ENCODE measurements at places on chromosomes 12 and 14.

DNA sequence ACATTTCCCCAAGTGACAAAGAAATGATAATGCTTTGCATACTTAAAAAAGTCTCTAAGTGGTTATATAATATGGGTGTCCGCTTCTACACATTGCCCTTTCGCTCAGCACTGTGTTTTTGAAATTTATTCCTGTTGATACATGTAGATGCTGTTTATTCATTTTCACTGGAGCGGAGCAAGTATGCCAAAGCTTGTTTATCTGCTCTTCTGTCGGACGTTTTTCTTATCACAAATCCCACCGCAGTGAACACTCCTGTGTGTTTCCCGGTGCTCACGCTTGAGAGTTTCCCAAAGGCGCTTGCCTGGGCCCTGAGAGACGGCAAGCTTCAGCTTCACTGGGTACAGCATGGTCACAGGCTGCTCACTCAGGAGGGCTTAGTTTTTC lies 50.2 kb downstream of the TPCN1 start:
- DNase-seq = no peak

- DNase-seq = no peak
Observed at GRCh38 chr12:120230326-120230973, 29.5 kb upstream of the RPLP0 start.

GRCh38 chr12:132689227-132689626 lies 1.8 kb downstream of the PXMP2 start:
- DNase-seq = no peak

DNA sequence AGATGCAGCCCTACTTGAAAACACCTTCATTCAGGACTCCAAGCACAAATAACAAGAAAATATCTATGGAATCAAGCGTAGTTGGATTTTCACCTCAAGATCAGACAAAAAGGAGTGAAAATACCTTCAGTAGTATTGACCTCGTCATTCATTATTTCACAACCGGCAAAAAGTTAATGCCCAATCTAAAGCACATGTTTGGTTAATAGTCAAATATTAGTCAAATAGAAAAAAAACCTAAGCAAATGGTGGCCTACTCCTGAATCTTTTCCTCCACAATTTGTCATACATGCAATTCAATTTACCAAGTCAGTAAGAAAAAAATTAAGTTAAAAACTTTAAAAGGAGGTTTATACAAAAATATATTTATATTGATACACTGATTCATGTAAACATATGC lies 50.0 kb downstream of the SLC38A4 start:
- DNase-seq = no peak

DNA sequence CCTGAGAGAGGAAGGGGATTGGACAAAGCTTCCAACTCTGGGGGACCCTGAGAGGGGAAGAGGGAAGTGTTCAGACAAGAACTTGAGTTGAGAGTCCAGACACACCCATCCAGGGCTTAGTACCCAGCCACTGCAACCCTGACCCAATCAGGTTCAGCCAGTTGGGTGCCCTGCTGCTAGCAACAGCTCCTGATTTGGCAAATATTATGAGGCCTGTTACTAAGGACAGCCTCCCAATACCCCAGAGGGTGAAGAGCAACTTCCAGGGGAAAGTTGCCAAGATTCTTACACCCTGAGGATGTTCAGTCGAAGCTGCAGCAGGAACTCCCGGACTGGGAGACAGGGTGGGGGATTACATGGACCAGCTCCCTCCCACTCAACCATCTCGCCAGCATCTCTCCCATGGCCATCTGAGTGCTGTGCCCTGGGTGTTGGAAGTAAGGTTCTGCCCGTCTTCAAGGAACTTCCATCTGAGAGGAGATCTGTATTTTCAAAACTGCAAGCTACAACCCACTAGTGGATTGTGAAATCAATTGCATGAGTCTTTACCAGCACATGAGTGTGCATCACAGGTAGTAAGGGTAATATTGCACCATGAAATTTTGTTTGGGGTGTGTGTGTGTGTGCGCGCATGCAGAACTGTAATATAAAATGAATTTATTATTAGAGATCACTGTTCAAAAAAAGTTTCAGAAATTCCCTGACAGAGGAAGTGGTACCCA lies 11.5 kb upstream of the KRT78 start:
- no peak for DNase-seq

- peak; percentile 29 for DNase-seq
Observed at GRCh38 chr14:104639885-104640548, 35.4 kb upstream of the TMEM179 start.

DNA sequence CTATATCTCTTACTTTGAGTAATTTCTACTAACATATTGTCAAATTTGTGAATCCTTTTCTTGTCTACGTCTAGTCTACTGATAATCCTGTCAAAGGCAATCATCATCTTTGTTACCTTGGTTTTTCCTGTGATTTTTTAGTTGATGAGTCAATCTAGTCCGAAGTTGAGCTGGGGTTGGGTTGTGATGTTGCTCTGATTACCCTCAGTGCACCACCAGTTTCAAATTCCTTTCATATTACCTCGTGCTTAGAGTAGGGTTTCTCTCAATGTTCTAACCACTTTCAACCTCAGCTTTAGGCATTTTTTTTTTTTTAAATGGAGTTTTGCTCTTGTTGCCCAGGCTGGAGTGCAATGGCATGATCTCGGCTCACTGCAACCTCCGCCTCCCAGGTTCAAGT lies 186.8 kb downstream of the BTG1 start:
- no peak for DNase-seq

DNA sequence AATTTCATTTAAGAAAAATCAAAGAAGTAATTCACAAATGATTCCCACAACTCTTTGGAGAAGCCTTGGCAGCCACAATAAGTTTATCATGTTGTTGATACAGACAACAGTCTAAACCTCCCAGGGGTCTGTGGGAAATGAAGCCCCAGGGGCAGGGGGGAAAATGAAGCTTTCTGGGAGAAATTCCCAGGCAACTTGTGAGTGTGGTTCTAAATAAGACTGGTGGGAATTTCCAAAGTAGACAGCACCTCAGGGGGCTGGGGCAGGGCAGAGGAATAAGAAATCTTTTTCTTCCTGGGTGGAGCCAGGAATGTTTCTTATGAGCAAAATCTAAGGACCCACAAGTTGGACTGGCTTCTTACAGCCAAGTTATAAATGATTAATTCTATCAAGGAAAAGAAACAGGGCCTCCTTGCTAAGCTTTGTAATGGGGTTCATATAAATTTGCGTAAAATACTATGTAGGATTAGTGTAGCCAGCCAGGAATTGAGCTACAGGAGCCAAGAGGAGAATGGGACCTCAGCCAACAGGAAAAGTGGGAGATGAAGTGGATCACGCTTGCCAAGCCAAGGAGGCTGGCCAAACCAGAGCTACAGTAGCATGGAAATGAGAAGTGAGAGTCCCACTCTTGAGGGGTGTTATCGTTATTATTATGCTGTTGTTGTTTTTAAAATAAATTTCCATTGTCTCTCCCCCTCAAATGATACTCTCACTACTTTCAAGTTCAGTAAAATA lies 182.9 kb upstream of the FAR2 start:
- DNase-seq = peak; percentile 1

DNA sequence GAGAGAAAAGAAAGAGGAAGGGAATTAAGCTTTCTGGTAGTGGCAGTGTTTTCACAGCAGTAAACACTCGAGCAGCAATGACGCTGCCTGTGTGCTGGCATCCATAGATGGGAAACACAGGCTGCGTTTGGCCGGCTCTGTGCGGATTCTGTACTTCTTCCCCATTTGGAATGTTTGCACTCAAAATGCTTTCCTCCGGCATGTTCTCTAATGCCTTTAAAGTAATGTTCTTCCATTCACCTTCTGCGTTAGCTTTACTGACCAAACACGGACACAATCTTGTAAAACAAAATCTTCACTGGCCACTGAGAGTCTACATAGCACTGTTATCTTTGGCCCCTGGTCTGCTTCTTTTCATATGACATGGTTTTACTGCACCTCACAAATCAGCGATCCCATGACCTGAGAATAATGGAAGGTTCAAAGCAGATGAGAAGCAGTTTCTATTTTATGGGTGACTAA lies 31.4 kb downstream of the DCP1B start:
- DNase-seq = no peak

DNA sequence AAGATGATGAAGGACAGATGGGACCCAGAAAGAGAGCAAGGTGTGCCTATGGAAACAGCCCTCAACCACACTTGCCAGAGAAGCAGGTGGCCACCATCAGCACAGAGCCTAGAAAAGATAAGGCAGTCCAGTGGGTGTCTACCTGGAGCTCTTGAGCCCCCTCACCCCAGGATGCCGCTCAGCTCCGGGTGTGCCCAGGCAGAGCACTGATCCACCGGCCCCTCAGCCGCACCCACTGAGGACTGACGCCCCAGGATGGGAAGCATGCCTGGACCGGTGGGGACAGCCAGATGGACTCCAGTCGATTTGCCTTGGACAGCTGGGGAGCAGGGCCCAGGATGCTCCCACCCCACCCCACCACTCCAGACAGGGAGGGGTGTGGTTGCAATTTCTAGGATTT lies 15.1 kb upstream of the ZFP36L1 start:
- DNase-seq = no peak

- no peak for DNase-seq
Observed at GRCh38 chr12:56128670-56129205, 671 bp downstream of the ESYT1 start.

DNA sequence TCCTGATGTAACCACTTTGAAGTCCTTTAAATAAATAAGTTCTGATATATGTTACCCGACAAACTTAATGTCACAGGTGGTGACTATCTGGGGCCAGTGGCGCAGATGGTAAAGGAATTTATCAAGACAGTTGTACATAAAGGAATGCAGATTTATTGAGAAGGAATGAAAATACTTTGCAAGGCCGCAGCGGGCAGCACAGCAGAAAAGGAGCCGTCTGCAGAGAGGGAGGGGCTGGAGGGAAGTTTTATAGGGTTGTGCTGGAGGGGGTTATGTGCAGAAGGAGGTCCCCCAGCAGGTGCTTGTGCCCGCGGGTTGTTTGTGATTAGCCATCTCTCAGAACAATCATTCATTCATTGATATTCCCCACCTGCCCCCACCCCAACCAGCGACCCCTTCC lies 17.4 kb downstream of the GPRC5D start:
- no peak for DNase-seq

- no peak for DNase-seq
Observed at GRCh38 chr14:81837304-81837703, 303.7 kb upstream of the SEL1L start.

- no peak for DNase-seq
Observed at GRCh38 chr14:105072381-105072861, 7.2 kb upstream of the GPR132 start.

DNA sequence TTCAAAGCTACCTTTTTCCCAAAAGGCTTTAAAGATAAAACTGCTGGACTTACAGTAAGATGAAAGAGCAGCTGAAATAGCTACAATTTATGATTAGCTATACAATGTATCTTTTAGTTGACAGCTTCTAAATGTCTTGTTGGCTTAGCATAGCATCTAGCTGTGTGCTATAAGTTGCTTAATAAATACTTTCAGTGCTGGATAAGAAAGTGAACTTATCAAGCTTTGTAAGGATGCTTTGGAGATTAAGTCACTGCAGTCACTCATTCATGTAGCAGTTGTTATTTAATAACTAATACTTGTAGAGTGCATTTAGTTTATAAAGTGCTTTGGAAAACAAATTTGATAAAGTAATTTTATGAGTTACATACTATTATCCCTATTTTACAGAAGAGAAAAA lies 14.6 kb downstream of the CFAP54 start:
- no peak for DNase-seq

GRCh38 chr12:6123258-6123657 lies 1.2 kb downstream of the VWF start:
- no peak for DNase-seq

DNA sequence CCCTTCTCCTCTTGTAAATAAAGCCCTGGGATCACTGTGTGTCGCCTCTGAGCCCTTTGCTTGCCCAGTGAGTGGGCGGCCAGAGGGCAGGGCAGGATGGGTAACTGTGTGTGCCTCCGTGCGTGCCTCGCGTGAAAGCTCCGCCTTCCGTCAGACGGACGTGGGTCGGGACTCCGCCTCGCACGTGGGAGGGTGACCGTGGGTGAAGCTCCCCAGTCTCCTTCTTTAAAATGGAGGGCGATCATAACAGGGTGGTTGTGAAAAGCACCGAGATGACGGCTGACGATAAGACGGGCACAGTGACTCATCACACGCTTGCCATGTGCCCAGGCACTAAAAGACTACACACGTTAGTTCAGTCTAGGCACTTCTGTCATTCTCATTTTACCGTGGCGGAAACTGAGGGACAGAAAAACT lies 9.2 kb downstream of the PHB2 start:
- no peak for DNase-seq

DNA sequence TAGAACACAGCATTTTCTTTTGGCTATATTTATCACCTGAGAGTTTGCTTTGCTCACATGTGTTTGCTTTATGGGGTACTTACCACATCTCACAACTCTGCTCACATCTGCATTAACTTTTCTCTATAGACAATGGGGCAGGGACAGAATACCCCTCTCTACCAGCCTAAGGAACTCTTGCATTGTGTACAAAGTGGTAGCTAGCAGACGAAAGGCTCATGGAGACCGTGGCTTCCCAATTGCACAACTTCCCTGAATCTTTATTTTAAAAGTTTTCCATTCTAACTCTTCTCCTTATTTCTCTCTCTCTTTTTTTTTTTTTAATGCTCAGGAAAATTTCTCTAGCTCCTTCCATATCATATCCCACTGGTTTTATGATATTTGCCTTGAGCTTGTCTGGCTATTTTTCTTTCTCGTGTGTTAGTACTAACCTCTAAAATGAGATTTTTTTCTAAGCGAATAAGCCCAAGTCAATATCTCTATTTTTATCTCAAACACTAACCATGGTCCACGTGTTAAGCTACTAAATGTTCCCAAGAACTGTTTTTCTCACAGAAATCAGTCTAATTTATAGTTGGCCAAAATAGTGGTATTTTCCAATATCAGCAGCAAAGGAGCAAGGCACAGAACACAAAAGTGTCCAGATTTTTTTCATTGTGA lies 155.2 kb downstream of the STXBP6 start:
- no peak for DNase-seq

- DNase-seq = no peak
Observed at GRCh38 chr12:13957576-13957975, 23.8 kb downstream of the GRIN2B start.

DNA sequence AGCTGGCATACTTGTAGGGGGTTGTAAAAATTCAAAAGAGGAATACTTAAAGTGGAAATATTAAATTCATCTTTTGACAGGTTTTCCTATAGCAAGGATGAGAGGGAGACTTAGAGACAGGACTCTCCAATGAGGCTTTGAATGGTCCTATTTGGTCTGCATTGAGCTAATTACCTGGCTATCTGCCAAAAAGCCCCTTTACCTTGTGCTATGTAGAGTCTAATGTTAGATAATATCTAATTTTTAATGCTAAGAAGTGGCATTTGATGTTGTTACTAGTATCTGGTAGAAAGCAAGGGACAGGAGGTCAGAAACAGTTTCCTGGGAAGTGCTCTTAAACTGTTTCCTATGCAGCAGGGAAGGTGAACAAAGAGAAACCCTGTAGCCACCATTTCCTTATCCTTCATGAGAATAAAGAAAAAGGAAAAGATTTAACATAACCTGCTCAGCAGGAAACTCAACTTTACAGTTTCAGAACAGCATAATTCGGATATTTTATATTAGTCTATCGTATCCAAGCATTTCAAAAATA lies 550.0 kb downstream of the SOX5 start:
- peak; percentile 8 for DNase-seq

Measured in NCI-H1092 (cell line).